Stimulated activated CD8-positive, alpha-beta memory T cell treated with anti-CD3 and anti-CD28 coated beads, Interleukin-15, amount 100 ng/mL, for 48 hours (primary cell): ENCODE measurements at places on chromosomes 12 and 14.

DNA sequence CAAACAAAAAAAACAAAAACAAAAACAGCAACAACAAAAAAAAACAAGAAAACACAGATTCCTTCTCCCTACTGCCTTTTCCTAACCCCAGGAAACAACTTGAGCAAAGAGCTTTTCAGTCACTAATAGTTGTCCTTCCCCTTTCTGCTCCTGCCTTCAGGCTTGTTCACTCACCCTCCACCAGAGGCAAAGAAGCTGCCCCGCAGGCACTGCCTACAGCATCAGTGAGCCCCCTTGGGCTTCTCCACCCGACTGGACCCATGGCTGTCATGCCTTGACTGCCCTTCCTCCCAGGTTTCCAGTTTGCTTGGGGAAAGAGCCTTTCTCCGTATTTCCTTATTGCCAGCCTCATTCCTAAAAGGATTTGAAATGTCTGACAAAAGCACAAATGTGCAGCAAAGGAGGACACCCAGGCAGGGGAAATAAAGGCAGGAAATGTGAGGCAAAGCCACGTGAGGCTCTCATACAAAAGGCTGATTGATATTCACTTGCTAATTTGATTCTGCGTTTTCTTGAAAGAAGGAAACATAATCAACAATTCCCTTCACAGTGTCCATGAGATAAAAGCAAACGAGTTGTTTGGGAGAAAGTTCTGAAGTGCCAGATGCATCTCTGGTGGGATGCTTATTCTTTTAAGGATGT, 85.7 kb downstream of the GPATCH2L start:
- no peak for DNase-seq

GRCh38 chr12:46752396-46752795, 73.4 kb downstream of the SLC38A4 start:
- DNase-seq: no peak

GRCh38 chr14:73645248-73645610, 443 bp downstream of the DNAL1 start:
- DNase-seq: no peak

- no peak for DNase-seq
These were observed 49.5 kb downstream of the BEGAIN start for GRCh38 chr14:100537446-100538350.

DNA sequence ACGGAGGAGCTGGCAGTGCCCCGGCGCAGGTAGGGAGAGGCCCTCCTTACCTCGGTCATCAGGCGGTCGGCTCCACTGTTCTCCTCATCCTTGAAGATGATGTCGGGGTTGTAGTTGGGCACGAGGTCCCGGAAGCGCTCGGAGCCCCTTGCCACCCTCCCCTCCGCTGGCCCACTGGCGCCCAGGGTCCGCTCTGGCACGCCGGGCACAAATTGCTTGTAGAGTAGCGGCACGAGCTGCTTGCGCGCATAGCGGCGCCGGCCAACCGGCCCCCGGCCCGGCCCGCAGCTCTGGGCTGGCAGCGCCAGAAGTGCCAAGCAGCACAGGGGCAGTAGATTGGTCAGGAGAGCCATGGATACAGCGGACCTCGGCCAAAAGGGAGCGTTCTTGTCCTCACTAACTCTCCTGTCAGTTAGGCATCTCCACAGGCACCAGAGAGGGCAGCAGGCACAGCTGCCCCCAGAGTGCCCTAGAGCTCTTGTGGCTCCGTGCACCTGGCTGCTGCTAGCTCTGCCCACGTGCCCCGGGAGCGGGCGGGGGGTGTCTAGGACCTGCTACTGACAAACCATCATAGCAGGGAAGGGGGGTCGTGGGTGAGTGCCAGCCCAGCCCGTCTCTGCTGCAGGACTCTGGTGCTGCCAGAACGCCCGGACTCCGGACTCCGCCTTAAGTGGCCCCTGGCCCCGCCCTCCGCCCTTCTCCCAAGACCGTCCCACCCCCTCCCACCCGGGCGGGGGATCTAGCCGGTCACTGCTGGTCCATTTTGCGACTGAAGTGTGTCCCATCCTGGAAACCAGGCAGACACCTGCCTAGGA, at the start of gene DHH:
Gene DHH, minus strand, starts transcription at position 642 of the 815 bp plus-strand sequence. Its CDS starts 289 bp downstream, at position 353.
- DNase-seq: no peak

- DNase-seq: no peak
These were observed 73.0 kb downstream of the TMEM132D start for GRCh38 chr12:129830796-129831195.

DNA sequence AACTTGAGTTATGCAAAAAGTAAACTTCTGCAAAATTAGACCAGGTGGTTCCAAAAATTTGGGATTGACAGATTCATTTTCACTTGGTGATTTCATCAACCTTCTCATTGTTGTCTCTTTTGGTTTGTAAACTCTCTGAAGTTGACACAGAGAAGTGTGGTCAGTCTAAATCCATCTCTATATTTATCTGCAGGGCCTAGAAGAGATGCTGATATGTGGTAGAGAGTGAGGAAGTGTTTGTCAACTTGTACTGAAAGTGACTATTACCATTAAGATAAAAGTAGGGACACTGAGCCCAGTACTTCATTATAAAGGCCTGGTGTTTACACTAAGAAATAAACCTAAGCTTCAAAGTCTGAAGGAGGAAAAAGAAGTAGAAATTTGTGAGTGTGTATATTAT, 73.7 kb downstream of the RMST start:
- DNase-seq: no peak

- no peak for DNase-seq
These were observed 118.6 kb downstream of the CCDC91 start for GRCh38 chr12:28308891-28309290.

GRCh38 chr12:51441583-51441982, 17.0 kb downstream of the SLC4A8 start:
- DNase-seq: no peak

DNA sequence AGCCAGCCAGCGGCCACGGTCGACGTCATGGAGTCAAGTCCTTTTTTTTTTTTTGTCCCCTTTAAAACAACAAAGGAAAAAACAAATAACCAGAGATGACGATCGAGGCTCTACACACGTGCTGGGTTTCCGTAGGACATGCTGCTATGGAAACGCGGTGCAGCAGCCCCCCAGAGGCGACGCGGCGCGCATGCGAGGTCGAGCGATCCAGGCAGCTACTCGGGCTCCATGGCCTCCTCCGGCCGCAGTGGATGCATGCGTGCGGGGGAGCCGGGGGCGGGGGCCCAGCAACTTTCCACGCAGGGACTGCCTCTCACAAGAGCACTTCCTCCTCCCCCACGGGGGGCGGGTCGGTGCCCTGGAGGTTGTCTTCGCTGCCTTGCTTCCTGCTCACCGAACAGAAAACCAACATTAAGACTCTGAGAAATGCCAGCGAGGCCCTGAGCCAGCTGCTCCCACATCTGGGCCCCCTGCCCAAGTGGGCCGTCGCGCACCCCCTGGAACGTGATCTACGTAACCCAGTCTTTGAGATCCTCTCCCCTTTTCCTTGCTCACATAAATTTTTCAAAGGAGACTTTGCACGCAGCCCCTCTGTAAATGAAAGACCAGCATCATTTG, 30.7 kb downstream of the P2RX4 start:
- DNase-seq: peak; percentile 71

DNA sequence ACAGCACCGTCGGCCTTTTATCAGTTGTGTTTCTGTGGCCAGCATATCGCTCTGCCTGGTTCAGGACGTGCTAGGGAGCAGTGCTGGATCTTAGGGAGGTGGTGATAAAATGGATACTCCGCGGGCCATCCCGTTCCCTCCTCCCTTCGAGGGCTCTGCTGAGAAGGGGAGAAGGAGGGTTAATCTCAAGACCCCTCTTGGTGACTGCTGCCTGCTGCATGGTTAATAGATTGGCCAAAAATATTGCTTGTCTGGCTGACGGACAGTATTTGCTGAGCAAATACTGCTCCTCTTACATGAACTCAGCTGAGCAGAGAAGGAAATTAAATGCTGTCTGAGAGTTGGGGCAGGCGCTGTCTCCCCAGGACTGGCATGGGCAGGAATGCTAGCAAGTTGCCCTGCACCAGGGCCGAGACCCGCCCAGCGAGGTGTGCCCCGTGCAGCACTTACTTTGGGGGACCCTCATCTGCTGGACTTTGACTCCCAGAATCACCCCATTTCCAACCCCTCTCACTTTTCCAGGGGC, 1.2 kb downstream of the FBRSL1 start:
- no peak for DNase-seq
